DMS153 (cell line): ENCODE measurements at places on chromosomes 7 and 10.
A peak's percentile ranks its signal among the peaks of the same experiment; 100 is the strongest.

GRCh38 chr10:47441938-47442337, 42.0 kb downstream of the ANXA8 start:
- DNase-seq, result no peak

DNA sequence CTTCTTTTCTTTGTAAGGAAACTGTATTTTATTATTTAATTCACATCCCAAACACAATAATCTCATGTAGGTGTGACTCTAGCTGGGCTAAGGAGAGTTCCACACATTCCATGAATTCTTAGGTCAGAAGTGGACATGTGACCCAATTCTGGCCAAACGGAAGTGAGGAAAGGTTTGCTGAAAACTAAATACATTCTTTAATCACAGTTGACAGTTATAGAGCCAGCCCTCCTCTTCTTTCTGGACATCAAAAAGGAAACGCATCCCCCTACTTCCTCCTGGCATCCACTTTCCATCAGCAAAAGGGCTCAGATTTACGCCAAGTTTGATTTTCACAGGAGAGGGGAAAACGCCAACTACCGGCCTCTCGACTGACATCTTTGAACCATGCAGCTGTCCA, 774.4 kb upstream of the POM121L12 start:
- no peak for DNase-seq

GRCh38 chr7:50557099-50557498, 8.1 kb downstream of the DDC start:
- no peak for DNase-seq

DNA sequence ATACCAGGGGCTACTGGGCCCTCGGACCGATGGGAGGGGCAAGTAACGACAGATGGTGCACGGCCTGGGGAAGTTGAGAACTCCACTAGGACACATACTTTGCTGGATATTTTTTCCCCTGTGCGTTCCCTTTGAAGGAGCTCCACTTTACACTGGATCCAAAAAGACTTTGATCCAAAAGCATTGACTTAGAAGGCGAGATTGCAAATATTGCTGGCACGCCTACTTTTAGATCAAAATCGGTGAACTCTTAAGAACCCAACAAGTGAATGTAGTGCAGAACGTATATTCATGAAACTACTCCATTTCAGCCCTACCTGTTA, 436 bp upstream of the SLC25A13 start:
- no peak for DNase-seq

DNA sequence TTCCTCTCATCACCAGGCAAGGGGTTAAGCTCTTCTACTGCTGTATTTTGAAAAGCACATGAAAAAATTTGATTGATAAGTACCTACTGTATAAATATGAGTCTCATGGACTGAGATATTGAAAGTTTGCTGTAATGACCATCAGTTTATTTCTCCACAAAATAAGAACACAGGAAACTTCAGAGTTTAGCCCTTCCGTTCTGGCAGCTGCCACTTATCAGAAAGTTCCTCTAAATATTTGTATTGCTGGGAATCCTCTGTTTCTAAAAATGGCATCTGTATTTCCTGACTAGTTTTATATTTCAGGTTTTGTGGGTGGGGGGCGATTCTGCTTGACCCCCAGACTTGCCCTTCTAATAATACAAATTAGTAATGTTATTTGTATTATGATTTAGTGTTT, 92.0 kb downstream of the LYZL2 start:
- no peak for DNase-seq

GRCh38 chr10:63376560-63377304, 89.0 kb downstream of the JMJD1C start:
- no peak for DNase-seq

DNA sequence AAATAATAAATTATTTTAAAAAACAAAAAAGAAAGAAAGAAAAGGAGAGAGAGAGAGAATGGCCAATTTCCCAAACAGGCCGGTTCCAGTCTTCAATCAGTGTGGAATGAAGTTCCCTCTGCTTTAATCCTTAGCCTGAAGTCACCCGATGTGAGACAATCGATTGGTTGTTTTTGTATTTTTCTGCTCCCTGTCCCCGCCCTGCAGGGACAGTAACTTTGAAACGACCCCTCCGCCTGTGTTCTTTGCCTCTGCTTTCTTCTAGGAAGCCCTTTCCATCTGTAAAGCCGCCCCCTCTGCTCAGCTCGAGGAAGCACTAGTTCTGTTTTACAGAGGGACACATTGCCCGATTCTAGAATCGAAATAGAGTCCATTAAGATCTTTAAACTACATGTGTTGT, 33.4 kb downstream of the FOXL3 start:
- DNase-seq, result no peak

GRCh38 chr7:144908943-144909556, 73.2 kb upstream of the TPK1 start:
- no peak for DNase-seq

- no peak for DNase-seq
These were observed at the start of gene ST8SIA6 for GRCh38 chr10:17454161-17455014. ST8SIA6 (minus strand) TSS chr10:17454595; CDS start chr10:17454255, 340 bp downstream.

- no peak for DNase-seq
These were observed 7.0 kb upstream of the TMEM243 start for GRCh38 chr7:87226495-87226894.

DNA sequence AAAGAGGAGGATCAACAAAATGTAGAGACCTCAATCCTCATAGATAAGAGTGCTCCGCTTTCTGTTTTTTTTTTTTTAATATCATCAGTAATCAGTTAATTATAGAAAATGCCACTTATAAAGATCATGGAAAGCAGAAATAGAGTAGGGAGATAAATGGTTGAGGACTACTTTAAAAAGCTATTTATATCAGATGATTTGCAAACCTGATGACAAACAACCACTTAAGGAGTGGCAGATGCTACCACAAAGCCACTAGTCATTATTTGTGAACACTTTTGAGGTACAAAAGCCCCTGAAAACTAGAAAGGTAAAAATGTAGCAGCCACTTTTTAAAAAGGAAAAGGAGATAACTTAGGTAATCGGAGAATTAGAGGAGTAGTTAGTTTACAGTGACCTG, 99.0 kb upstream of the CYP26C1 start:
- DNase-seq, result no peak

DNA sequence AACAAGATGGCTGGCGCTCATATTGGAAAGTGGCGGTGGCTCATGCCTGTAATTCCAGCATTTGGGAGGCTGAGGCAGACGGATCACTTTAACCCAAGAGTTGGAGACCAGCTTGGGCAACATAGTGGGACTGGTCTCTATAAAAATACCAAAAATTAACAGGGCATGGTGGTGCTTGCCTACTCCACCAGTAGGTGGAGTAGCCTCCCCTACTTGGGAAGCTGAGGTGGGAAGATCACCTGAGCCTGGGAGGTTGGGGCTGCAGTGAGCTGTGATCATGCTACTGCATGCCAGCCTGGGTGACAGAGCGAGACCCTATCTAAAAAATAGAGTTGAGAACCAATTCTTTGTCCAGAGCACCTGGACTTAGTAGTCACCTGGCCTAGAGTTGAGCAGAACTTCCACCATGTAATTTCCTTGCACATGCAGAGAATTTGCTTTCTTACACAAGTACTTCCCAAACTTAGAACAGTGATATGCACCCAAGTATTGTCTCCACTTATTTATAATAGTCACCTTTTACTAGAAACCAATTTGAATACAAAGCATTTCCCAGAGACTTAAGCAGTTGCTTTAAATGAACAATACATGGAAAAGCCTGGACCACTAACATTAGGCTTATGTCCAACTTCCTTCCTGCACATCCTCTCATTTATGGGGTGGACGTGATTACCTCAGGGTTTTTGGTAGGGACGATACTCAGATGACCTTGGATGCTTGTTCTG, 15.9 kb downstream of the LAMB4 start:
- DNase-seq, result no peak

GRCh38 chr10:124688386-124688785, 55.8 kb downstream of the FAM53B start:
- DNase-seq, result no peak

- no peak for DNase-seq
These were observed 155.5 kb upstream of the AHR start for GRCh38 chr7:17142831-17143541.

GRCh38 chr7:64098-64915, 128.1 kb upstream of the FAM20C start:
- peak; percentile 50 for DNase-seq

DNA sequence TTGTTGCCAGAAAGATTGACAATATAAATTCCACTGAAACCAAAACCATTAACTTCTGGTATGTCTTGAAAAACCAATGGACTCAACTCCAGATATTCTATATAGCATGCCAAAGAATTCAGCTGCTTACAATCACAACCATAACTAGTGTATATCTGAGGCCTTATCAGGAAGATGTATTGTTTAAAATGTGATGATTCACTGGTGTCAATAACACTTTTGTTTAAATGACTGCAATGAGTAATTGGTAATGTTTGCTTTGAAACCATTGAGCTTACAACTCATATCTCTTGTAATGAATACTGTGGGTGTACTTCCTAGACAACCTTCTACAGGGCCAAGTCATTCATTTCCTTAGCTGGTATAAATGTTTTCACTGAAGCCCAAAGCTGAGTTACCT, 727.9 kb upstream of the KCND2 start:
- peak; percentile 52 for DNase-seq

DNA sequence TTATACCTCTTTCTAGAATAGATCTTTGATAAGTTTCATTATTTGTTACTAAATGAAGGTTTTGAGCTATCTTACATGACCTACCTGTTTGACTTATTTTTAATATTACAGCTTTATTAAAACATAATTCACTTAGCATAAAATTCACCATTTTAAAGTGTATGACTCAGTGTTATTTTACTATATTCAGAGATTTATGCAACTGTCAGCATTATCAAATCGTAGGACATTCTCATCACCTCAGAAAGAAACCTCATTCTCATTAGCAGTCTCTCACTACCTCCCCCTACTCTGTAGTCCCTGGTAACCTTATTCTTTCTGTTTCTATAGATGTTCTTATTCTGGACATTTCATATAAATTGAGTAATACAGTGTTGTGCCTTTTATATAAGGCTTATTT, 207.9 kb upstream of the FOXP2 start:
- no peak for DNase-seq

GRCh38 chr10:110664483-110665420, 20.6 kb downstream of the RBM20 start:
- no peak for DNase-seq

DNA sequence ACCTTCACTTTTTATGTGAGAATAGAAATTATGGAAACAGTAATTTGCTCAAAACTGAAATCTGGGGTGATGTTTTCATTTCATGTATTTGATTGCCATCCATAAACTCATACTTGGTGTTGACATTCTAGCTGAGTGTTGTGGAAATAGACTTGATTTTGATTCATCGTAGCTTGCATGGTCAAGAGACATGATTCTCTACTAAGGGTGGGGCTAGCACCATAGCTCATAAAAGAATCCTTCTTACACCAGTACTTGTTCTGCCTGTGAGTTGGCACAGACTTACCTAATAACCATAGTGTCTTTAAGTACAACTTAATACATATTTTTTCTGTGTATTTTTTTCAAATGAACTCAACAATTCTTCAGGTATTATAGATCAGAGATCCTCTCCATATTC, 36.6 kb downstream of the RAB18 start:
- DNase-seq, result no peak

DNA sequence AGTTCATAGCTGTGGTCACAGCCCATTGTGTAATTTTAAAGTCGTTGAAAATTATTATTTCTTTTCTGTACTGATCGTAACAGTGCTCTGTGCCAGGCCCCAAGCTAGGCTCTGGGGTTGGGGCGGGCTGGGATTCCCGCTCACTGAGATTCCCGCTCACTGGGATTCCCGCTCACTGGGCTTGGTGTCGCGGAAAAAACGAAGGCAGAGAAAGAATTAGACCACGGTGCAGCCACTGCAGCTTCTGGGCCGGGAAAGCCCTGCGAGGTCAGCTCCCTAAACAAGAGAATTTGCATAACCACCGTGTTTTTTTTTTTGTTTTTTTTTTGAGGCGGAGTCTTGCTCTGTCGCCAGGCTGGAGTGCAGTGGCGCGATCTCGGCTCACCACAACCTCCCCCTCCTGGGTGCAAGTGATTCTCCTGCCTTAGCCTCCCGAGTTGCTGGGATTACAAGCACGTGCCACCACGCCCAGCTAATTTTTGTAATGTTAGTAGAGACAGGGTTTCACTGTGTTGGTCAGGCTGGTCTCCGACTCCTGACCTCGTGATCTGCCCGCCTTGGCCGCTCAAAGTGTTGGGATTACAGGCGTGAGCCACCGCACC, 31.2 kb downstream of the FOXK1 start:
- DNase-seq, result peak; percentile 70

DNA sequence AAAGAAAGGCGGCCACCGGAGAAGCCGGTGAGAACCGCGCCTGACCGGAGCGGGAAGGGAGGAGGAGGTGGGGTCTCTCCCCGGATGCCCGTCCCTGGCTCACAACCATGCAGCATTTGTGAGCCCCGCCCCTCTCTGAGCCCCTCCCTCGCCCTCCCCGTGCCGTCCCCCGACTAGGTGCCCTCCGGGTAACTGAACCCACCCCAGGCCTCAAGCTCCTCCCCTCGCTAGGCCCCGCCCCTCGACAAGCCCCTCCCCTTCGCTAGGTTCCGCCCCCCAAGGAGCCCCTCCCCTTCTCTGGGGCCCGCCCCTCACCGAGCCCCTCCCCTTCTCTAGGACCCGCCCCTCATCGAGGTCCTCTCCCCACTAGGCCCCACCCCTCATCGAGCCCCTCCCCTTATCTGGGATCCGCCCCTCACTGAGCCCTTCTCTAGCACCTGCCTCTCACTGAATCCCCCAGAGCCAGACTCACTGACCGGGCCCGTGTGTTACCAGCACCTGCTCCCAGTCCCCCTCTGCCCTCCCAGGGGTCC, 42.2 kb upstream of the HSPB1 start:
- DNase-seq, result peak; percentile 44

- DNase-seq, result no peak
These were observed 1.9 kb downstream of the HGF start for GRCh38 chr7:81767926-81768325.

GRCh38 chr10:15824498-15824897, 35.8 kb downstream of the MINDY3 start:
- no peak for DNase-seq

DNA sequence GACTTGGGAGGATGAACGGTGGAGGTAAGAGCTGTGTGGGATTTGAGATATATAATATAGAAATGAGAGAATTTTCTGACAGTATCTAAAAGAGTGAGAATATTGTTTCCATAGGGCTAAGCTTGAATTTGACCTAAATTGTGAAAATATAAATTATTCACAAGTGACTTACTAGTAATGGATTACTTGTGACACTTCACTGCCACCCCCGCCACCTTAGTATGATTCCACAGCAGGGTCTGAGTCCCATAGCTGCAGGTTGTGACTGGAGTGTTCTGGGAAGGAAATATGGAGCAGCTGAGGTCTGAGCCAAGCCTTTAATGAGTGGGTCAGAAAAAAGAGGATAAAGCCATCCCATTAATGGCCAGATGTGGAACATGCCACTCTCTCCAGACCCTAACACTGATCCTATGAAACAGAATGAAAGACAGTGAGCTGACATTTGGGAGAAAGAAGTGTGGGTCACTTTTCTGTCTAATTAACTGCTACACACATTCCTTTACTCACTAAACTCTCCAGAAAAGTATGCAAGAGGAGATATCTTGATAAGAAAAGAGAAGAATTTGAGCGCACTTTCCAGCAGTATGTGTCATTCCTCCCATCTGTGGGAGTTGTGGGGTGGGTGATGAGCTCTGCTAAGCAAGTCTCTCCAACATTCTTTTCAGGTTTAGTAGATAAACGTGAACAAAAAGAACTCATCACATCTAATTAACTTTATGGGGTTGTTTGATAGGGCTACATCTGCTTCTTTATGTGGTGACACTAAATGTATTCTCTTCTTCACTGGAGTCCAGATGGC, 1193.4 kb downstream of the SORCS3 start:
- DNase-seq, result no peak
